Lower leg skin (tissue), 4 donors: ENCODE measurements at places on chromosomes 11 and 22. TPM values are rescaled to one million over a fixed set of nuclear protein-coding genes. Genes with fewer than 3 reads are reported as not detected.

- peak; percentile 92 for DNase-seq
Observed at GRCh38 chr22:21657360-21658032, 8.3 kb upstream of the PPIL2 start.

GRCh38 chr11:35354644-35355043, 64.7 kb downstream of the SLC1A2 start:
- DNase-seq, result no peak

- DNase-seq, result peak; percentile 63
Observed at GRCh38 chr11:60890696-60891095, 15.7 kb downstream of the PRPF19 start.

DNA sequence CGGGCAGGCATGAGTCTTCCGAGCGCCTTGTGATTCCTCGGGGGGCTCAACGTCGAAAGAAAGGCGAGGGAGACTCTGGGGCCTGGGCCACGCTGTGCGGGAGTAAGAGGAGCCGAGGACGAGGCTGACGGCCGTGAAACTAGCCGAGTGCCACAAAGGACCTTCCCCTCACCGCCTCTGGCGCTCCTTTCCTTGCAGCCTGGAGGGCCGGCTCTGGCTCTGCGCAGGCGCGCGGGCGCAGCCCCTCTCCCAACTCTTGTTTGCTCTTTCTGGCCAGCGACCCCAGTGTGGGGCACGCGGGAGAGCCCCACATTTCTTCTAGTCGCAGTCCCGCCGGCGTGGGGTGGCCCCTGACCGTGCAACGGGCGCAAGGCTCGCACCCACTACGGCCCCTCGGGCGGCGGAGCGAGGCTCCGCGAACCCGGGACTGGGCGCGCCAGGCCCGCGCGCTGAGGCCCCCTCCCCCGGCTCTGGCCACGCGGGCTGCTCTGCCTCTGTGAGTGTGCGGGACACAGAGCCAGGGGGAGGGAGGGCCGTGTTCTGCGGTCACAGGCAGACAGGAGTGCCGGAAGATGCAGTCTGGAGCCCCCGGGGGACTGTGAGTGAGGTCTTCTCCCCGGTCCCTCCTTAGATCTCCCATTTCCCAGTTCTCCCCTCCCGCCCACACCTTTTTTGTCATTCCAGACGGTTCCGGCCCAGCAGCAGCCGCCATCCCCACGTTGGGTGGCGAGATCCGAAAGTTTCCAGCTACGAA, 1.0 kb upstream of the TOB2 start:
- peak; percentile 94 for DNase-seq

SCN4B gene
- 0.25 TPM for total RNA-seq

- DNase-seq, result peak; percentile 94
Observed at GRCh38 chr11:73625696-73626318, 20.6 kb upstream of the PLEKHB1 start.

DNA sequence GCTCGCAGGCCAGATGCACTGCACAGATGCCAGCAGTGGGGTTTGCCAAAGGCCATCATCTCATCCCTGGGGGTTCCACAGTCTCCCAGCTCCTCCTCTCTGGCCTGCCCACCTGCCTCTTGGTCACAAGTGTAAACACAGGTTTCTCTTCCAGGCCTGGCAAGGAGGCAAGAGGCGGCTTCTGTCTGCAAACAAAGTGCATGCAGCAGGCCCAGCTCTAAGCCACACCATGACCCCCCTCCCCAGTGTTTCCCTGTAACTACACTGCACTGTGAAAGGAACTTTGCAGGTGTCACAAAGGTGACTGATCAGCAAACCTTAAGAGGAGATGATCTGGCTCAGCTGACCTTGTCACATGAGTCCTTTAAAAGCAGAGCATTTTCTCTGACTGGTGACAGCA, 26.2 kb upstream of the SHISAL1 start:
- DNase-seq, result no peak
